ENCODE measurements at places on chromosomes 12 and 14.

- DNase-seq = no peak
Measured at GRCh38 chr12:51472984-51473383, 48.4 kb downstream of the SLC4A8 start.

DNA sequence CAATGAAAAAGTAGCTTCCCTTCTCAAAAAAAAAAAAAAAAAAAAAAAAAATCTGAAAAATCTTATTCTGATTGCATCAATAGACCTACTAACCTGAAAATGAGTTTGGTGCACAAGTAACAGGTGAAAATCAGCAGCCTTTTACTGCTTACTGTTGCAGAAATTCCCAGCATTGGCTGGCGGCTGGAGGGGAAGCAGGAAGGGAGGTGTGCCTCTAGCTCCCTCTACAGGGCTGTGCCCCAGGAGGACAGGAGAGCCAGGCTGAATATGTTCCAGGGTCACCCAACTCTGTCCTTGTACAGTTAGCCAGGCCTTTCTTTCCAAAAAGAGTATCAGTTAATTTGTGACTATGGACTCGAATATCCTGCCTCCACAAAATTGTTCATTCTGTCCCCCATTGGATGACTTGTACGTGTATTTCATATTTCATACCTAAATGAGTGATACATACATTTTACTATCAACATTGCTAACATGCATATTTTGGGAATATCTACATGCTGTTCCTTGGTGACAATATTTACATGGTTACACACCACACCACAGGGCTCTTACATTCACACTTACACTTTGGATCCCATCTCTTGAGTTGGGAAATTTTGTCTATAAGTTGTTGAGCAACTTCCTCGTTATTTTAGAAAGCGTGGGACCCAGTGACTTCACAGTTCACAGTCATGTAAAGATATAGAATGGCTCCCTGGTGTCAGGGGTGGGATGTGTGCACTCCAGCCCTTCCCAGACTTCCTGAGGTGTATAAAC is 124.8 kb downstream of the SAMD4A start:
- DNase-seq = peak; percentile 89

GRCh38 chr14:68669111-68669511 is 123.8 kb downstream of the ZFP36L1 start:
- DNase-seq = peak; percentile 96

DNA sequence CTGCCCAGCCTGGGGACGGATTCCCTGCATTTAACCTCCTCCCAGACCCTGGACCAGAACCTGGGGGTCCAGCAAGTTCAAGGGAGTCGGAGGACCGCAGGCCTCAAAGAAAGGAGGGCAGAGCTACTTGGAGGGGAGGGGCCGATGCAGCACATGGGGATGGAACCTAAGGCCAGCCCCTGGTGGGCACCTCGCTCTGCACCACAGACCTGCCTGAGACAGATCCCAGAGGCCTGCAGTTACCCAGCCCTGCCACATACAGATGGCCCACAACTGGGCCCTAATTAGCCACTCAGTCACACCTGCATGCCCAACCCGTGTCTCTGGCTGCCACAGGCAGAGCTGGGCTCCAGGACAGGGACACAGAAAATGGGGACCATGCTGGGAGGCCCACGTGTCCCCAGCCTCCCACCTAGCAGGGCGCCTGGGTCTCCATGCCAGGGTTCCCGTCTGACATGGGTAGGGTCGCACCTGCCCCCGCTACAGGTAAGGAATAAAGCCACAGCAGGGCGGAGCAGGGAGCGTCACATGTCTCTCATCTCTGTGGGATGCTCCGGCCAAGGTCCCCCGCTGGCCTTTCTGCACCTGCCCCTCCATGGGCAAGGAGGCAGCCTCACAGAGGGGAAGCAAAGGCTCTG is 16.7 kb downstream of the AKT1 start:
- no peak for DNase-seq

GRCh38 chr14:76833011-76833410 is 6.8 kb downstream of the LRRC74A start:
- DNase-seq = no peak

DNA sequence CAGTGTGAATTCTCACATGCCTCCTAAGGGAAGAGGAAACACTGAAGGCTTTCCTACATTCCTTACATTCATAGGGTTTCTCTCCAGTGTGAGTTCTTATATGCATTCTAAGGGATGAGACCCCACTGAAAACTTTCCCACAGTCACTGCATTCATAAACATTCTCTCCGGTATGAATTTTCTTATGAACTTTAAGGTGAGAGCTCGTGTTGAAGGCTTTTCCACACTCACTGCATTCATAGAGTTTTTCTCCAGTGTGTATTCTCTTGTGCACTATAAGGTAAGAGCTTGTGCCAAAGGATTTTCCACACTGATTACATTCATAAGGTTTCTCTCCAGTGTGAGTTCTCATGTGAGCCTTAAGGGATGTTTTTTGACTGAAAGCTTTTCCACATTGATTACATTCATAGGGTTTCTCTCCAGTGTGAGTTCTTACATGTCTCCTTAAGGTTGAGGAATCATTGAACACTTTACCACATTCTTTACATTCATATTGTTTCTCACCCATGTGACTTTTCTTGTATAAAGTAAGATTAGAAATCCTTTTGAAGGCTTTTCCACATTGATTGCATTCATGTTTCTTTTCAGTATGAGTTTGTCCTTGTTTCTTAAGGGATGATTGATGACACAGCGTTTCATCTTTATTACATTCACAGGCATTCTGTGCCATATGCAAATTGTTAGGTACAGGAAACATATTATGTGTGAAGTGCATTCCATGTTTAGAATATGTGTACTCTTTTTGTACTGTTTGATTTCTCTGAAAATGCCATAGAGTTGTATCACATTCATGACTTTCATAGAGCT is 9.5 kb downstream of the ZNF891 start:
- DNase-seq = no peak

GRCh38 chr12:190881-191280 is 23.1 kb downstream of the SLC6A12 start:
- no peak for DNase-seq

DNA sequence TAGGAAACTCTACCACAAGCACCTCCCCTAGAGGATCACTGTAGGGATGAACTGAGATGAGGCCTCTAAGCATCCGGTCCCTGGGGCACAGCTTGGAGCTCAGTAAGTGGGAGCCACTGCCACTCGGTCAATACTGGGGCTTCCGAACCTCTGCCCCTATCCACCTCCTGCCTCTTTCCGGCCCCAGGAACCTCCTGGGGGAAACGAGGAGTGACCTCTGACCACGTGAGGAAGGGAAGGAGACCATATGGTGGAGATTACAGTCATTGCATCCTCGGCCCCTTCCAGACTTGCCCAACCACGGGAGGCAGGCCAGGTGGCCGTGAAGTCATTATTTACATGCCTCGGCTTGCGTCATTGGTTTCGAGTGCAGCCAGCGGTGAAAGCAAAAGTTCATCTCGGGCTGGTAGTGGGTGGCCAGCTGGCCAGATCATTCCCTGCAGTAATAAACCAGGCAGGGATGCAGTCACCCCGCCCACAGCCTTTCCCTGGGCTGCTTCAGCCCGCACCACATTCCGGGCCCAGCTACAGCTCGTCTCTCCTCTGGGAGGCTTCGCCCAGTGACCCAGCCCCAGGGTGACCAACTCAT is 65.4 kb downstream of the C14orf132 start:
- no peak for DNase-seq

GRCh38 chr12:110111476-110112334 is 12.5 kb upstream of the IFT81 start:
- DNase-seq = no peak

DNA sequence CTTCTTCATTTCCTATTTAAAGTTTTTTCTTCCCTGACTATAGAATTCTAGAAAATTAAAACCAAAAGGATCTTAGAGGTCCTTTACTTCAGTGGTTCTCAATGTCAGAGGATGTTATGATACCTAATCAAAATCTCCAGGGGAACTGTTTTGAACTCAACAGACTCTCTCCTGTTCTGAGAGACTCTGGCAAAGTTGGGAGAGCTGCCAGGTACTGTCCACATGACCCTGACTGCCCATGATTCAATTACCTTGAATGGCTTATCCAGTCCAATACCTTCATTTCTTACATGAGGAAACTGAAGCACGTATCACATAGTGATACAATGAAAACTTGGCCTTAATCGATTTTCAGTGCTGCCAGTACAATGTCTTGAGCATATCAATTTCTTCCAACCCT is 16.6 kb downstream of the ALKBH1 start:
- no peak for DNase-seq

GRCh38 chr12:129886541-129886940 is 17.3 kb downstream of the TMEM132D start:
- peak; percentile 50 for DNase-seq

- peak; percentile 54 for DNase-seq
Measured at GRCh38 chr14:104930526-104931303, 6.0 kb downstream of the PLD4 start.

- DNase-seq = no peak
Measured at GRCh38 chr14:68182492-68182891, 362.9 kb downstream of the RAD51B start.

- no peak for DNase-seq
Measured at GRCh38 chr14:22282417-22282816, 306.6 kb downstream of the DAD1 start.

DNA sequence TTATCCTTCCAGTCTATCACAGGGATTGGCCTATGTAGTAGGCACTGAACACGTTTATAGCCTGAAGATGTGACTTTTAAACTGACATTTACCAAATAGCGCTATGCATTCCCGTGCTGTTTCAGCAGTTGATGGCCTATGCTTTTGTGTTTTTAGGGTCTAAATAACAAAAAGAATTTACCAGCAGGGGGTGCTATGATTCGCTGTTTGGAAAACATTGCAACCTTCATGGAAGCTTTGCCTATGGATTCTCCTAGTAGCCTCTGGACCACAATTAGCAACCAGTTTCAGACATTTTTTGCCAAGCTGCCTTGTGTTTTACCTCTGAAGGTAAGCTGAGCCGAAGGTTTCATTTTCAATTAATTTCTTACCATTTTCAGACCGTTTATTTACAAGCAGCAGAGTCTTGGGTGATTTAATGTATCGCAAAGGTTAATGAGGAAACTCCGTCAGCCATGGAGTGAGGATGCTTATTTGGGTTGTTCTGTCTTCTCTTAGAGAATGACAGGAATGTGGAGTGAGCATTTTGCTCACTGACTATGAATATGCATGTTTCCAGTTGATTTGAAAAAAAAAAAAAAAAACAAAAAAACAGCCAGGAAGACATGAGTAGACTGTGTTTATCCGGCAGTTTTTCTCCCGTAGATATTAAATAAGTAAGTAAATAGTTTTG is 133.1 kb downstream of the PRIMA1 start:
- DNase-seq = no peak

DNA sequence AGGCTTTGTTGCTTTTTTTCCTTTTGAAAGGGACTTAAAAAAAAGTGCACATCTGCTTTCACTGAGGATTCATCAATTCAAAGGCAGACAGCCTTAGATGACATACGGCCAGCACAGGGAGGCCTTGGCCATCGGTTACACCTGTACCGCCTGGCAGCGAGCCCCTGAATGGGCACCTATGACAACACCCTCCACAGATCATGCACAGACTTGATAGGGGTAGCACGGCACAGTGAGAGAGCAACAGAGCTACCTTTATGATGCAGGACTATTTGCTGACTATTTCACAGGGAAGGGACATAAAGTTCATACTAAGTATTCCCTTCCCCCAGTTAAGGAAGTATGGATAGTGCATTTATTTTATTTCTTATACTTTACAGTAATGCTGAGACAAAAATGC is 137.9 kb upstream of the ARID2 start:
- no peak for DNase-seq

GRCh38 chr14:71130491-71131179 is 223.4 kb downstream of the PCNX1 start:
- no peak for DNase-seq

DNA sequence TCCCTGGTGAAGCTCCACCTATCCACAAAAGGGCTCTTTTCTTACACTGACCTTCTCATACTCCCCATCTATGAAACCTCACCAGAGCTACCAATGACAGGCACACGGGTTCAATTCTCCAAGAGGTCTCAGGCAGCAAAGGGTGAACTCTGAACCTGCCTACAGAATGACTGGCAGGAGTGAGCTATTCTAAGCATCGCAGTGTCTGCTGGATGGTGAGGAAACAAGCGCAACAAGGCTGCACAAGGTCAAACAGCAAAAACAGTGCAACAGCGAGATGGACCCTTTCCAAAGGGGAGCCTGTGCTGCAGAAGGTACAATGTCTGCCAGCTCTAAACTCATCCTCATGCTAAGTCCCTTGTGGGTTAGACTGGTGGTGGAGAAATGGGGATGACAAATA is 22.0 kb downstream of the TMCC3 start:
- DNase-seq = no peak

GRCh38 chr12:48336061-48336460 is 14.7 kb downstream of the ZNF641 start:
- DNase-seq = no peak

- no peak for DNase-seq
Measured at GRCh38 chr14:37587881-37588666, 7.0 kb downstream of the FOXA1 start.

DNA sequence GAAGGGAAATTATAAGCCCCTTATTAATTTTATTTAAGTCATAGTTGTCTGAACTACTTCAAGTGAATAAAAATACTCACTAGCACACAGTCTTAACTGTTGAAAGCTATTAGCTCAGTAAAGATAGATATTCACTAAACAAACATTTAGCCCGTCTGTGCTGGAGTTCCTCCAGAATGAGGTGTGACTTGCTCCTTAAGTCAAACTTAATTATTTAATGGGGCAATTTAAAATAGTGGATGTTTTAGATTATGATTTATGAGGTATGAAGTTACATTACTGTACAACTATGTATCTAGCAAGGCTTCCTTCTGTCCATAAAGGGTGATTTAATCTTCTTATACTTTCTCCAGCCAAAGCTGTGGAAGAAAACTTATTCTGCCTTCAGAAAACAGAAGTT is 414.0 kb upstream of the FLRT2 start:
- DNase-seq = no peak

DNA sequence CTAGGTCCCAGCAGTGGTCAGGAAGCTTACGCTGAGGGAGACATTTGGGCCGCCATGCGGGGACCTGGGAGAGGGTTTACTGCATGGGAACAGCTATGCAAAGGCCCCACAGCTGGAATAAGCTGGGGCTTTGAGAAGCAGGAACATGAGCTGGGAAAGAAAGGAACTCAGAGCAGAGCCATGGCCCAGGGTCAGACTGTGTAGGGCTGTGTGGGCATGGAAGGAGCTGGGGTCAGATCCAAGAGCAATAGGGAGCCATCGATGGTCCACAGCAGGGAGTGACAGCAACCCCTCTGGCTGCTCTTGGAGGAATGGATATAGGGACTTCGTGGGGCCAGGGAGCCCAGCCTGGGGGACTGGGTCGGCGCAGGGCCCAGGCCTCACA is 151.6 kb downstream of the ADGRD1 start:
- DNase-seq = peak; percentile 43

DNA sequence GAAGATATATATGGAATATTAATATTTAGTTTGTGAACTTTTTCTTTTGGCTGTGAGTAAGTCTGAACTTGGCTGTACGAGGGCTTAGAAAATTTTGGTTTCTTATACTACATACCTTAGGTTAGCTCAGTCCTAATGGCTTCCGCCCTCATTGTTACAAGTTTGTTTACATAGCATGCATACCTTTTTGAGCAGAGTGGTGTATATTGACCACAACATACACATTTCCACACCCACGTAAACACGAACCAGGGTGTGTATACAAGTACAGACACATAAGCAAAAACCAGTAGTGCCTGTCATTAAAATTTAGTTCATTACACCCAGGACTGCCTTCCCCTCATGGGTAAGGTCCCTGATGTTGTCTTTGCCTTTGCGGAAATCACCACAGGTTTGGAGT is 230.2 kb upstream of the RGS6 start:
- DNase-seq = peak; percentile 57

GRCh38 chr14:40576880-40577478 is 1029.7 kb upstream of the LRFN5 start:
- no peak for DNase-seq
